ENCODE measurements at places on chromosomes 2 and 18.
A peak's percentile ranks its signal among the peaks of the same experiment; 100 is the strongest.

DNA sequence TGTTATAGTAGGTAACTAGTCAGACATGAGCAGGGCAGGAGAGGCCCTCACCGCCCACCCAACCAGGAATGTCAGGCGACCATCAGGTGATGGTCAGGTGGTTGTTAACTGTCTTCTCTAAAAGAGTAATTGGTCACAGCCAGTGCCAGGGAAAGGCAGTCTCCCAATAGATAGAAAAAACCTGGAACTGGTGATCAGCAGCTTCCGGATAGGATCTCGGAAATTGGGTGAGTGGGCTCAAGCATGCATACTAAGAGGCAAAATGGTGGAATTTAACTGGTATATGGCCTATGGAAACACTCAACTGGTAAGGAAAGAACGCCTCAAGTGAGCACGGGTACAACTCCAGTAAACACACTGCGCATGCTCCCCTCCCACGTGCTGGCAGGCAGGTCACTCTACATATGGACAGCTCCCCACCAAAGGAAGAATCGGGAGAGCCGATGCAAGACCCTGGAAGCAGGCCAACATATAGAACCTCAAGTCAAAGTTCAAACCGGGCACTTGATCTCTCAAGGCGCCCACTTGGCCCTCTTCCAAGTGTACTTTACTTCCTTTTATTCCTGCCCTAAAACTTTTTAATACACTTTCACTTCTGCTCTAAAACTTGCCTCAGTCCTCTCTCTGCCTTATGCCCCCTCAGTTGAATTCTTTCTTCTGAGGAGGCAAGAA is 43.5 kb upstream of the TMEM131 start:
- DNase-seq, result no peak

DNA sequence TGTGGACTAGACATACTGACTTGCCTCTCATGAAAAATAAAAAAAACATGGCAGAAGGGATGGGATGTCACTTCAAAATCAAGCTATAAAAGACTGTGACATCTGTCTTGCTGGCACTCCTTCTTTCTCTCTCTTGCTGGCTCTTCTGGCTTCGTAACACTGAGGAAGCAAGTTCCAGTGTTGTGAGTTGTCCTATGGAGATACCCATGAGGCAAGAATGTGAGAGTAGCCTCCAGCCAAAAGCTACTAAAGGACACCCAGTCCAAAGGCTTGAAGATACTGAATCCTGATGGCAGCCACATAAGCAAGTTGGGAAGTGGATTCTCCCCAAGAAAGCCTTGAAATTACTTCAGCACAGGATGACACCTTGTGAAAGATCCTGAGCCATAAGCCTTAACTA is 376.1 kb upstream of the TMEFF2 start:
- no peak for DNase-seq

GRCh38 chr2:130764035-130764820 is 8.9 kb downstream of the AMER3 start:
- DNase-seq, result no peak

DNA sequence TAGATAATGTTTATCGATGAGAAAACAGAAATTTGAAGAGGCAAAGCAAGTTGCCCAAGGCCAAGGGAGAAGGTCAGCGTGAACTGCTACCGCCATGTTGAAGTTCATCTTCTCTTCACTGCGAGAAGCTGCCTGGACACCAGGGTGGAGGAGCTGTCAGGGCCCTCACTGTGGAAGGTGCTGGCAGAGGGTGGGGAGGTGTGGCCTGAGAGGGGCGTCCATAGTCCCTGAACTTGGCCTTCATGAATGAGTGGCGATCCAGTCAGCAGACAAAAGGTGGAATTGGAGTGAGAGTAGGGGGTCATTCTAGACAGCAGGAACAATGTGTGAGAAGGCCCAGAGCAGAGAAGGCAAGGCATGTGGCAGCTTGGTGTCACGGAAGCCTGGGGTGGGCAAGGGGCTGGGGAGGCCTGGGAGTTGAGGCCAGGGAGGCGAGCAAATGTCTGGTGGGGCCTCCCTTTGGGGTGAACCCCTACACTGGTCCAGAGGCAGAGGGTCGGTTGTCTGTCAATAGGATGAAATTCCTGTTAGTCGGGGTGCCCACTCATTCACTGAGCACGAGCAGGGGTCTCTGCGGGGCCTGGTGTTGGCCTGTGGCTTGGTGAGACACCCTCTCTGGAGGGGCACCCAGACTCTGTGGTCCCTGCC is 33.3 kb upstream of the KCNF1 start:
- no peak for DNase-seq

DNA sequence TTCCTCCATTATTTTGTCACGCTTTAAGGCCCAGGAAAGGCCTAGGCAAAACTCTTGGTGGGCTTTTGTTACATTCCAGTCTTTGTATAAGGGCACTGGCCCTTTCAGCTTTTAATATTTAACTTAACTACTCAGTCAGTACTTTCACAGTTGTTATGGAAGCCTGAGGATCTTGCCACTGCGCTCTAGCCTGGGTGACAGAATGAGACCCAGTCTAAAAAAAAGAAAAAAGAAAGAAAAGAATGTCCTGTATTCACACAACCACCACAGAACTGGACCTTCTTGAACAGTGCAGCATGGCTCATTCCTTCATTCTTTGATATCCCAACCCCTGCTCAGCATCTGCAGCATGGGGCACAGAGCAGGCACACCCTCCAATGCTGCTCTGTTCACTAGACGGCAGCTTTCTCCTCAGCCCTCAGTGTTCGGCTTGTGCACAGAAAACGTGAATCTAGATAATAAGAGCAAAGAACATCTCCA is 93.4 kb upstream of the MSH2 start:
- DNase-seq, result peak; percentile 25

DNA sequence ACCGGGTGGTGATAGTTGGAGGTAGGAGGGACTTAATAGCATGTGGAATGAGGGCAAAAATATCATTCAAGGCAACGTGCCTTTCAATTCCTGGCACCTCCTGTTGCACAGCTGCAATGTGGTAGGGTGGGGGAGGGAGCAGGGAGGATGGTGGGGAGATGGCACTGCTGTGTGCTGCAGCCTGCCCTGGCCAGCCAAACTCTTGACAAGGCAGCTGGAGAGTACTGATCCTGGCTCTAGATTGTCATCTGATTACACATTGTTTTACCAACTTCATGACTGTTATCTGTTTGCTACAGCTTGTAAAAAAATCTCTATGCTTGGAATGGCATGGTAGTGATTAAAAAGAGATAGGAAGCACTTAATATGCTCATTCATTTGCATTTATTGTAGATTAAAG is 47.7 kb downstream of the PLCL1 start:
- peak; percentile 17 for DNase-seq

- DNase-seq, result no peak
Measured at GRCh38 chr2:209086761-209087160, 337.1 kb upstream of the MAP2 start.

DNA sequence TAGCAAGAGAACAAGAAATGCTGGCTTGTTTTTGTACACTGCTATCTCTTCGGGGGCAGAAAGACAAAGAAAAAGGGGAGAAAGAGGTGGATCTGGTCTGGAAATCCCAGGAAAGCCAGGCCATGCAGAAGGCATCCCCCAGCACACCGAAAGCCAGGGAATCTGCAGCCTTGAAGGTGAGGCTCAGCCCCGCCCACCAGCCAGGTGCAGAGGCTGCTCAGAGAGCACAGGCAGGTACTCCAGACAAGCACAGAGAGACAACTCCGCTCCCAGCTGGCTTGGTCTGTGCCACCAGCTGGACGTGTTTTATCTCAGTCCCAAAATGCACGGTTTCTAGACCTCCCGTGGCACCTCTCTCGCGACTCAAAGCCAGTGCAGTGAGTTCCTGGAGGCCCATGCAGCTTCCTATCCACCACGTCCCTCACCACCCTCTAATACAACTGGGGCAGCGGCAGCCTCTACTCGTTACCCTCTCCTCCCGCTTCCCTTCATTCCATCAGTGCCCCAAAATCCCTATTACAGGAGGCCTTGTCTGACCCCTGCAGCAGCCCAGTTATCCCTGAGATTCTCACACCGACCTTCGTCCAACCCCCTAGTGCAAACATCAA is 62.8 kb downstream of the HDAC4 start:
- DNase-seq, result no peak

- no peak for DNase-seq
Measured at GRCh38 chr18:46628206-46628605, 28.8 kb downstream of the LOXHD1 start.

DNA sequence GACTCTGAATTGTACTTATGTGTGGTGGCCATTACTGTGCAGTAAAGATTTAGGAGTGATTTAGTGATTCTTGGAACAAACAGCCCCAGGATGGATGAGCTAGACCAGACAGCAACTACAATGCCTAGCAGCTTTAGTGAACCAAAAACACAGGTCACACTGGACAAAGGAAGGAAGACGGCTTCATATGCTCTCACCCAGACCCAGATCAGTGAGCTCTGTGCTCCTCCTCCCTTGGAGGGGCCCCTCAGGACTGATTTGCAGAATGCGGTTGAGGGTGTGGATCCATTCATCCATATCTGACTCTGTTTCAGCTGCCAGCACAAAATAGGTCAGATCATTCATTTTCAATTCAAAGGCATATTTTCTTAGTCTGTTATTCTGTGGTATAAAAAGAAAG is 159.7 kb upstream of the CCDC195 start:
- no peak for DNase-seq

GRCh38 chr2:159075727-159076126 is 107.3 kb downstream of the TANC1 start:
- DNase-seq, result no peak

Data from hypothalamus (tissue), 51 donors.